AG04450 (cell line): ENCODE measurements at places on chromosomes 5 and 9. TPM values are rescaled to one million over a fixed set of nuclear protein-coding genes. Genes with fewer than 3 reads are reported as not detected.

The SEMA5A gene
- 28.0 and 31.8 TPM in 2 replicates for polyA plus RNA-seq

The LOX gene
- 228 and 239 TPM in 2 replicates for polyA plus RNA-seq

The AGXT2 gene
- not detected in 2 replicates for polyA plus RNA-seq

The TPPP gene
- polyA plus RNA-seq, result 0.05 and 0.06 TPM in 2 replicates

The PPP3R2 gene
- not detected in 2 replicates for polyA plus RNA-seq

The PRRT1B gene
- not detected in 2 replicates for polyA plus RNA-seq

The SHOC1 gene
- 0.07 and 0.15 TPM in 2 replicates for polyA plus RNA-seq

The PCDHA1 gene
- polyA plus RNA-seq, result 0.06 and 0.09 TPM in 2 replicates

The BARHL1 gene
- polyA plus RNA-seq, result not detected in 2 replicates

The HSPA4 gene
- polyA plus RNA-seq, result 63.8 and 96.9 TPM in 2 replicates

The ITK gene
- polyA plus RNA-seq, result not detected in 2 replicates

The DAB2IP gene
- 20.4 and 20.5 TPM in 2 replicates for polyA plus RNA-seq

The KDM3B gene
- polyA plus RNA-seq, result 28.3 and 32.7 TPM in 2 replicates

The SIMC1 gene
- polyA plus RNA-seq, result 7.7 and 9.5 TPM in 2 replicates

The UBE2QL1 gene
- polyA plus RNA-seq, result not detected in 2 replicates

The SPATA31D4 gene
- not detected in 2 replicates for polyA plus RNA-seq

The FAM169A gene
- 0.05 TPM in 1 of 2 replicates, not detected in the other for polyA plus RNA-seq

The SLC1A3 gene
- polyA plus RNA-seq, result 1.6 and 2.2 TPM in 2 replicates

The ANKRD33B gene
- 4.6 and 4.8 TPM in 2 replicates for polyA plus RNA-seq

The PCDHGA7 gene
- polyA plus RNA-seq, result 2.7 TPM in 2 replicates

The AJM1 gene
- polyA plus RNA-seq, result 0.26 and 0.42 TPM in 2 replicates

The SLC27A6 gene
- 0.04 TPM in 2 replicates for polyA plus RNA-seq

The FRRS1L gene
- polyA plus RNA-seq, result 0.10 and 0.14 TPM in 2 replicates

The OMD gene
- polyA plus RNA-seq, result not detected in 2 replicates

The RASEF gene
- polyA plus RNA-seq, result 0.02 and 0.05 TPM in 2 replicates

The SPATA31A5 gene
- polyA plus RNA-seq, result not detected in 2 replicates

The TAF11L12 gene
- not detected in 2 replicates for polyA plus RNA-seq
